ENCODE measurements at places on chromosomes 11 and 22.

- DNase-seq: no peak
Measured at GRCh38 chr11:130150790-130151189, 8.8 kb upstream of the ST14 start.

GRCh38 chr11:128189823-128190222 lies 397.5 kb downstream of the ETS1 start:
- DNase-seq: no peak

- no peak for DNase-seq
Measured at GRCh38 chr22:17137170-17137569, 16.0 kb upstream of the TMEM121B start.

GRCh38 chr11:6270584-6271246 lies 11.1 kb downstream of the CCKBR start:
- DNase-seq: no peak

DNA sequence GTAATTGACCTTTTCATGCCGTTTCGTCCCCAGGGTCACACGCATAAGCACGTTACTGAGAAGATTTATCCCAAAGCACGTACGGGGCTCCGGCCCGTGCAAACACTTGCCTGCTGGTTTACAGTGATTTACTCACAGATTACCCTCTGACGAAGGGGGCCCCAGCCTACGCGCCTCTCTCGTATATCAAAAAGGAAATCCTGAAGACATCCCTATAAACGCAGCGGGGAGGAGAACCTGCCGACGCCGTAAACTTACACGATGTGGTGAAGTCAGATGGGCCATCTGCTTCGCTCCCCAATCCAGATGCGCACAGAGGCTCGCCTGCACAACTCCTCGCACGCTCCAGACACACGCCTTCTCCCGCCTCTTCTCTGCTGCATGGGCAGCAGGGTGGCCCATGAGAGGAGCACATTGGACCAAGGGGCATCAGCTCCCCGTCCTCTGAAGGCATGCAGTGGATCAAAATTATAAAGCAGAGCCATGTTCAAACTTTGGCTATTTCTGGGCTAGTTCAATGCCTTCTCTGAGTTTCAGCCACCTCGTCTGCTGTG lies 123.6 kb downstream of the MN1 start:
- no peak for DNase-seq

DNA sequence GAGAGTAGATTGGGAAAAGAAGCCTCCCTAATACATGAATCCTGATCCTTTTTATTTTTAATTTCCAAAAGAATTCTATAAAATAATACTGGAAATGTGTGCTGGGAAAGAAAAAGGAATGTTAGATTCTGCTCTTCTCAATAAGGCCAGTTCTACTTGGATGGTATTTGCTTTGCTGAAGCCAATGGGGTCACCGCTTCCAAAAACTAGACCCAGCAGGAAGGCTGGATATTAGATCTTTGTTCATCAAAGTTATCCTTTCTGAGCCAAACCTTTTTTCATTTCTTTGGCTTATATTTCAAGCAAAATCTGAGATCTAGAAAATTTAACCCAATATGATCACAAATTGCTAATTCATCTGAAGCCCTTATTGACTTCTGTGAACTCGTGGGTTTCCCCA lies 41.4 kb downstream of the SCUBE2 start:
- no peak for DNase-seq

- no peak for DNase-seq
Measured at GRCh38 chr11:79087961-79088318, 352.9 kb downstream of the TENM4 start.

DNA sequence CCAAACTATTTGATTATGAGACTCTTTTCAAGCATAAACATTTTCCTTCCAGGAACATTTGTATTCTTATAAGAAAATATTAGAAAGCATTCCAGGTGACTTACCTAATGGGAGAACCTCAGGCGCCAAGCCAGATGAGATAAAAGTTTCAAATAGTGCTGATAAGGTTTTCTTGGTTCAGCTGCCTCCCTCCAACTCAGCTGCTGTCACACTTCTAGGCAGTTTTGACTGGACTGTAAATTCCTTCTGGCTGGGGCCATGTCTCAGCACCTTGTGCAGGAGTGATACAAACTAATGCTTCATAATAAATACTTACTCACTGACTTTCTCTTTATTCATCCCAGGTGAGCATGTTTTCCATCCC lies 131.1 kb downstream of the MED15 start:
- DNase-seq: no peak

DNA sequence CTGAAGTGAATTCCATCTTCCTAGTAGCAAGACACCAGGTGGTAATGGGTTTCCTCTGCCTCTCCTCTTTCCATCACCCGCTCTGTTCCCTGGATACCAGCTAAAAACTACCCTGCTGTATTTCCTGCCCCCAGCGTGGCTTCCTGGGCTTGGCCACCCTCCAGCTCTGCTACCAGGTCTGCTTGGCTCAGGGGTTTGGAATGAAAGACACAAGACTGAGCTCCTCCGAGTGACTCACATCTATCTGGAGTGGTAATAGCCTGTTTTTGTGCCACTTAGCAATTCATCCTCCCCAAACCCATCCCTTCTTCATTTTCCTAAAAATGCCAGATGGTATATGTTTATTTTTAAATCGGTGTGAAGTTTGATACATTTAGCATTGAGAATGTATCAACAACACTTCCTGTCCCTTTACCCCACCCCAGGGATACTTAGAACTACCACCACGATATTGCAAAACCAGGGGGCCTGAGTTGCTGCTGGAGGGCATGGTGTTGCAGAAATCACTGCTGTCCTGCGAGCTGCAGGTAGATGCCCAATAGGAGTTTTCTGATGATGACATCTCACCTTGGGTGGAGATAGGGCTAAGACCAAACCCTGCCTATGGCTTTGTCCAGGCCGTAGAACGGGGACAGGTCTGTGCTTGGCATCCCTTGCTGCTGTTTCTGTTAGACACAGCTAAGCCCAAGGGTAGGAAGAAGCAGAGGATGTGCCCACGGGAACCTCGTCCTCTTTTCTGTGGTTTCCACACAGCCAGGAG lies 7.5 kb upstream of the MICAL3 start:
- peak; percentile 79 for DNase-seq
